ENCODE measurements at places on chromosomes 3 and 15.

GRCh38 chr3:197372047-197372661, 73.7 kb upstream of the DLG1 start:
- no peak for DNase-seq

DNA sequence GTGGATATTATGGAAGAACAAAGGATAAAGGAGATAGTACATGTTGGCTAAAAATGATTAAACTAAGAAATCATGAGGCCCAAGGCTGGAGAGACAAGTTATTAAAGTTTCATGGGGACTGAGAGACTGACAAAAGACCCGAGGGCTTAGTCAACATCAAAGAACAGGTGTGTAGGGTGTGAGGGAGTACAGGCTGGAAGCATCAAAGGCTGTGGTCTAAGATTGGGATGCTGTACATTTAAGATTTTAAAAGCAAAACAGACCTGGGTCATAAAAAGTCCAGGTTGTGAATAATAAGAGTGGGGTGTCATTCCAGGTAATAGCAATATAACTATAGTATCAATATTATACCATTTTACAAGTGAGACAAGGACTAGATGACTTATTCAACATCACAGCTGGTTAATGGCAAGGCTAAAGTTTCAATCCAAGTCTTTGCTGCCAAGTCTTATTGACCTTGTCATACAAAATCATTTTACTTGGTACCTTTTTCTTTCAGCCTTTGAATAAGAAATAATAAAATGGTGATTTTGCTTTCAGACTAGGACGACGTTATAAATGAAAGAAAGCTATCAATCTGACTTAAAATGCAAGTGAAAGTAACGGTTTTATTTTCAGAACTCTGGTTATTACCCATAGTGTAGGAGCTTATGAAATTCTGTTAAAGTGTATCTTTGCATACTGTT, 211.6 kb downstream of the TNIK start:
- DNase-seq, result no peak

DNA sequence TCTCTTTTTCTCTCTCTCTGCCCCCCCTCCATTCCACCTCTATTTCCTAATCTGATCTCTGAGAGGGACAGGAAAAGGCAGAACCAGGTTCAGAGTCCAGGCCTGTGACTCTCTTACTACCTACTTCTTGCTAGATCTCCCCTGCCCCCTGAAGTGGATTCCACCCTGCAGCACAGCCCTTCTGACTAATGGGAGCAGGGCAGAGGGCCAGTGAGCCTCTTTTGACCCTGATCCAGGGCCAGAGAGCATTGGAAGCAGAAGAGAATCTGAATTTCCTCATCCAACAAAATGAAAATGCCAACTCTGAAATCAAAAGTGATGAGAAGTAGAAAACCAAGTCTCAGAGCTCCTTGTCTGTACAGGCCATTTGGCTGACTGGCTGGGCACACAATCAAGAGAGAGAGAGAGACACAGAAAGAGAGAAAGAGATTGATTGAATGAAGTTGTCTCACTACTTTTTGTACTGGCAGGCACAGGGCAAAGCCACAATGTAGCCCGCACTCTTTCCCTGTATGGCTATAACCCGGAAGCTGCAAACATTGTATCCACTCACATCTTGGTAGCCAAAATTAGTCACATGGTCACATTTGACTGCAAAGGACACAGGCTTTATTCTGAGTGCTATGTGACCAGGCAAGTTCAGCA, 31.6 kb upstream of the GLCE start:
- DNase-seq, result no peak

DNA sequence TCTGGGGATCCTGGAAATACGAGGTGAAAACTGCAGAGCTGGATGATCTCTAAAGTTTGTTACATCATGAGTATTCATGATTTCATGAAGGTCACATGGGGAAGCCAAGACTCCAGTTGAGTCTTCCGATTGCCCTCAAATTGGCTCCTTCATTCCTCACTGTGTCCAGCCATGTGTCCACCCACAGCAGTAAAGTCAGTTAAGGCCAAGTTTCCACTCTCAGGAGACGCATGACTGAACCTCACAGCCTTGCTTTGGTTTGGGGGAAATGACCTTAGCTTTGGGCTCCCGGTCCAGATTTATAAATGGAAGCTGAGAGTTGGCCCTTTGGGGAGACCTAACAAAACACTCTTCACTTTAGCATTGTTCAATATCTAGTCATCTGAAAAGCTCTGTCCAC, 289.7 kb upstream of the MCTP2 start:
- no peak for DNase-seq

DNA sequence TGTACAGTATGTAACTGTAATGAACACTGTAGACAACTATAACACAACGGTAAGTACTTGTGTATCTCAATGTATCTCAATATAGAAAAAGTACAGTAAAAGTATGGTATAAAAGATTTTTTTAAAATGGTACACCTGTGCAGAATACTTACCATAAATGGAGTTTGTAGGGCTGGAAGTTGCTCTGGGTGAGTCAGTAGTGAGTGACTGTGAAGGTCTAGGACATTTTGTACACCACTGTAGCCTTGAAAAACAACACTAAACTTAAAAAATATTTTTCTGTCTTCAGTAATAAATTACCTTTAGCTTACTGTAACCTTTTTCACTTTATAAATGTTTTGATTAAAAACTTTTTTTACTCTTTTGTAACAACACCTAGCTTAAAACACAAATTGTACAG, 142.9 kb downstream of the ATG7 start:
- DNase-seq, result no peak

DNA sequence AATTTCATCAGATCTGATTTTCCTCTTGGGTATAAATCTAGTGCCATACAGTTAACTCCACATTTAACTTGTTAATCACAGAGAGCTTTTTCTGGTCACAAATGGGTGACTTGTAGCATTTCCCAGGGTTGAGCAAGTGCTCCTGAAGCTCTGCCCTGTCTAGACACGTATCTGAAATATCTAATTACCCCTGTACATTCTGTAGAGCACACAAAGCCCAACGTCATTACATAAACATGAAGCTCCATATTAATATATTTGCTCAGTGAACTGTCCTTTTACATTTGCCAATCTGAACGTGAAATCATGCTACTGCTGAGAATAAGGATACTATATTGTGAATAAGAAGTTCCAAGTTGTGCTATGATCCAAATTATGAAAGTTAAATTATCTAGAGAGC, 49.0 kb downstream of the THBS1 start:
- DNase-seq, result no peak

GRCh38 chr3:58336135-58336882, 3.6 kb downstream of the PXK start:
- DNase-seq, result no peak

- no peak for DNase-seq
Observed at GRCh38 chr15:88011533-88011932, 245.0 kb downstream of the NTRK3 start.

DNA sequence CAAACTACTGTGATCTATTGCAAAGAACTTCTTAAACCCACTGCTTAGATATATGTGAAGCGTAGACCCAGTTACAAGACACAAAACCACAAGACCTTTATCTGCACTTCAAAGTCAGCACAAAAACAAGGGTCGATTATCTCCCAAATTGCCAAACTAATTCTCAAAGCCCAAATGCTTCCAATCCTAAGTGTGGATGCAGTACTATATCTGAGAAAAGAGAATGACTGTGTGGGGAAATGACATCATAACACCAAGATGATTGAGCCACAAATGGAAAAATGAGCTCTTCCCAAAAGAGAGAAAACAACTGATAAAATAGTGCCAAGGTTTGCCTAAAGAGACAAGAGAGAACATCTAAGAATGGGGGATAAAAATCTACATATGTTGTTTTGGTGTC, 86.2 kb downstream of the MEIS2 start:
- DNase-seq, result no peak

GRCh38 chr3:193333229-193333628, 45.3 kb downstream of the ATP13A5 start:
- DNase-seq, result no peak

GRCh38 chr3:16848007-16848406, 36.7 kb upstream of the PLCL2 start:
- no peak for DNase-seq

DNA sequence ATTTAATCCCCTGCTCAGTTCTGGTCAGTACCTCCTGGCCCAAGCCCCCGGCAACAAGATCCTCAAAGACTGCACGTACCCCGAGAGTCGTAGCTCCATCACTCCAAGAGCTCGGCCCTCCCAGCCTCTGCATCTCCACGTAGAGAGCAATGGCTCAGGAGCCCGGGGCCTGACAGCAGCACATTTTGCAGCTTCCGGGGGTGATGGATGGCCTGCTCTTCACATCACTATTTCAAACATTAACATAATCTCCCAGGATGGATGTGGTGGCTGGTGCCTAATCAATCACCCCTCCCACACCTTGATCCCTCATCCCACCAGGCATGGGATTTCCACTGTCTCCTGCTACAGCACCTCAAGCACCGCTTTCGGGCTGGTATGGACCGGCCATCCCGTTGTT, 28.1 kb downstream of the CACNA2D2 start:
- DNase-seq, result no peak

GRCh38 chr15:62711691-62712454, 330.7 kb upstream of the TPM1 start:
- no peak for DNase-seq

DNA sequence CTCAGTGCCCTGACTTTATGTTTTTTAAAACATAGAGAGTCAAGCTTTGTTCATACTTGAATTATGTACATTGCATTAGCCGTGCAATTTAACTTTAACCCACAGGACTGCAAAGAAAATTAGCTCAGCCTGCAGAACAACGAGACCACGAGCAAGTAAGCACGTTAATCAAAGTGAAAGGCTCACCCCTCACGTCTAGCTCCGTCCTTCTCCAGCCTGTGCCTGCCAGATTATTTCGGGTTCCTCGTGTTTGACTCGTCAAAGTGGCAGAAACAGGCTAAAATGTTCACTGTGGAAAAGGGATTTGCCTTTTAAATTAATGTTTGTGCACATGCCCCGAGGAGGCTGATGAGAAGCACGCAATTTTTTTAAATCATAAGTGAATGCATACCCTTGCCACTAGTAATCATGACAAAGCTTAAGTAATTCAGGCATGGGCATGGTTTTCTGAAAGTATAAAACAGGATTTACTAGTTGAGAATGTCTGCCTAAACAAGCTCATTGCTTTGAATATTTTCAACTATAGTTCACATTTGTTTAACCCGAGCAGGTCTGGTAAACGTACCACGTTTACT, 15.3 kb downstream of the ZBTB38 start:
- DNase-seq, result no peak

DNA sequence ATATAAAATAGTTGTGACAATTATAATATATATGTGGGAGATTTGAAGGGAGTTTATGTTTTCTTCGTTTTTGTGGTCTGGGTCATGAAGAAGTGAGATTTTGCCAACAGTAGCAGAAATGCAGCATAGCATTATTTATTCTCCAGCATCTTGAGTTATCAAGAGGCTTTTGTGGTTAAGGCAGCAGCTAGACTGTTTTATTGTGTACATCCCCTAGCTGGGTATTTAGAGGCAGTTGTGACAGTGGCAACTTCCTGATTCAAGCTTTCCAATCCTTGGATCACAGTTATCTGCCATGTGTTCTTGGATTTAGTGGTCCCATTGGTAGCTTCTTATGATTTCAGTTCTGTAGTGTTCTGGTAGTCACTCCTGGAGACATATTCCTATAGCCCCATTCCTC, 29.0 kb downstream of the ARIH1 start:
- DNase-seq, result no peak

GRCh38 chr3:170719300-170719699, 133.4 kb upstream of the SLC7A14 start:
- DNase-seq, result no peak

GRCh38 chr3:143998266-143998665, 26.6 kb downstream of the DIPK2A start:
- DNase-seq, result no peak

GRCh38 chr15:97502038-97502437, 458.5 kb upstream of the ARRDC4 start:
- no peak for DNase-seq

GRCh38 chr3:115165266-115165665, 18.2 kb upstream of the ZBTB20 start:
- DNase-seq, result no peak

DNA sequence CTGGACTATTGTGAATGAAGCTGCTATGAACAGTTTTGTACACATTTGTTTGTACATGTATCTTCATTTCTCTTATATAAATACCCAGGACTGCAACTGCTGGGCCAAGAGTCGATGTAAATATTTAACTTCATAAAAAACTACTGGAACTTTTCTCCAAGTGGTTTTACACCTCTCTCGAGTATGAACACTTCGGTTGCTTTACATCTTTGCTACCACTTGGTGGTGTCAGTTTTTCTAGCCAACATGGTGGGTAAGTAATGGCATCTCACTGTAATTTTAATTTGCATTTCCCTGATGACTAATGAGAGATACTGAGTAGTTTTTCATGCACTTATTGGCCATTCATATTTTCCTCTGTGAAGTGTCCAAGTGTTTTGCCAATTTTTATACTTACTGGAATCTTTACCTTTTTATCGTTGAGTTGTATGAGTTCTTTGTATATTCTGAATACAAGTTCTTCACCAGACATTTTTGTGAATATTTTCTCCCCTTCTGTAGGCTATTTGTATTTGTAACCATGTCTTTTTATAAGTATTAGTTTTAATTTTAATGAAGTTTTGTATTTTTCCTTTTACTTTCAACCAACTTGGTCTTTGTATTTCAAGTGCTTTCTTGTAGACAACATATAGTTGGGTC, 44.4 kb downstream of the PCOLCE2 start:
- no peak for DNase-seq

GRCh38 chr3:110495201-110495927, 576.3 kb upstream of the NECTIN3 start:
- DNase-seq, result no peak

GRCh38 chr3:49199239-49199899, 28.0 kb downstream of the KLHDC8B start:
- DNase-seq, result peak; percentile 5

DNA sequence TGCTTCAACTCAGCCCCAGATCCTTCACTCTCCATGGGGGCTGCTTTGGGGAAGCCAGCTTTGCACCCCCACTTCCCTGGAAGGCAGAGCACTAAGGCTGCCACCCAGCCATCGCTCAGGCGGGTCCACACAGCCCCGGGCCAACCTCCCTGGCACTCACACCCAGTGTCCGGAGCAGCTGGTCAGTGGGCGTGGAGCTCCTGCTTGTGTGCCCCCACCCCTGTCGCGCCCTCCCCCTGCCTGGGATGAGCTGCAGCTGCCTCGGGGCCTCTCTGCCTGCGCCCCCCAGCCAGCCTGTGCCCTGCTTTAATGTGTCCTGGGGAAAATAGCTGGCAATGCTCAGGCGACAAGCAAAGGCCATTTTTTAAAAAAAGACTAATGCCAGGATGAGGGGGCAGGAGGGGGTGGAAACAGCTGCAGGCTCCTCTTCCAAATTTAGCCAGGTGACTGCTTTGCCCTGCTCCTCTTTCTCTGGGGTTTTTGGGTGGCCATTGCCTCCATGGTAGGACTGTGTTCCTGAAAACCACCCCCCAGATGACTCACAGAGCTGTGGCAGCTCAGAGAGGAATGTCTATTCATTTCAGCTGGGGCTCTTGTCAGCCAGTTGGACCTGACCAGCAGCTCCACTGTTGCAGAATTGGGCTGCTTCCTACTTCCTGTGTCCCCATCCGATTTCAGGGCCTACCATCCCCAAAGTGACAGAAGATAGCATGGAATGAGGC, 65.0 kb downstream of the CEMIP start:
- no peak for DNase-seq

- DNase-seq, result no peak
Observed at GRCh38 chr3:71244826-71245488, 338.6 kb downstream of the FOXP1 start.
